ENCODE measurements at places on chromosomes 4 and X. TPM values are rescaled to one million over a fixed set of nuclear protein-coding genes. Genes with fewer than 3 reads are reported as not detected.

DNA sequence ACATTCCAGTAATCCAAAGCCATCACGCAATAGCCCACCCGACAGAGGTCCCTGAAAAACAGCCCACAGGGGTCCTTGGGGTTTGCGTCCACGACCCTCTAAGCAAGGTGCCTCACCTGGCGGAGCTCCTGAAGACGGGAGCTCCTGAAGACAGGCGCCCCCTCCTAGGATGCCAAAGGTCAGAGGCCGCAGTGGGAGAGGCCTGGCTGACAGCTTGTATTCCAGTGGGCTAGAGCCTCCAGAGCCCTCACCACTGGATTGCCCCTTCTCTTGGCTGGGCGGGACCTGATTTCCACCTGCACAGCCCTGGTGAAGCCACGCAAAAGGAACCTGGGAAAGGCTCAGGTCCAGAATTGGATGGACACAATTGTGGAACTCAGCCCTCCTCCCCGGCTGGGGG is 29.7 kb upstream of the WFS1 start:
- H3K36me3 ChIP-seq: no peaks in the 10 kb centered on the region
- H3K4me3 ChIP-seq: no peak overlapping the region
- no peak overlapping the region for H3K27ac ChIP-seq
- no peak for DNase-seq

- peaks cover 6% of the 10 kb centered on the region for H3K4me1 ChIP-seq
- no peak overlapping the region for H3K4me3 ChIP-seq
- H3K36me3 ChIP-seq: peaks cover 3% of the 10 kb centered on the region
- H3K27me3 ChIP-seq: no peaks in the 10 kb centered on the region
- no peak for DNase-seq
Observed at GRCh38 chr4:76706581-76706980, 191.4 kb downstream of the SOWAHB start.

The DCLK2 gene
- total RNA-seq: 100 TPM

The NPY2R gene
- total RNA-seq: 3.3 TPM

The CAPN6 gene
- total RNA-seq: 47.4 TPM

Measured in spinal cord (tissue), 10 donors.